Fibroblast of villous mesenchyme (primary cell): ENCODE measurements at places on chromosomes 2 and 18.
A peak's percentile ranks its signal among the peaks of the same experiment; 100 is the strongest.

GRCh38 chr18:36464126-36464651 lies 166.7 kb downstream of the FHOD3 start:
- DNase-seq: no peak

- peak; percentile 12 for DNase-seq
Measured at GRCh38 chr2:224359569-224359968, 42.3 kb downstream of the FAM124B start.

GRCh38 chr2:203623661-203624060 lies 82.8 kb upstream of the CD28 start:
- peak; percentile 58 for DNase-seq

DNA sequence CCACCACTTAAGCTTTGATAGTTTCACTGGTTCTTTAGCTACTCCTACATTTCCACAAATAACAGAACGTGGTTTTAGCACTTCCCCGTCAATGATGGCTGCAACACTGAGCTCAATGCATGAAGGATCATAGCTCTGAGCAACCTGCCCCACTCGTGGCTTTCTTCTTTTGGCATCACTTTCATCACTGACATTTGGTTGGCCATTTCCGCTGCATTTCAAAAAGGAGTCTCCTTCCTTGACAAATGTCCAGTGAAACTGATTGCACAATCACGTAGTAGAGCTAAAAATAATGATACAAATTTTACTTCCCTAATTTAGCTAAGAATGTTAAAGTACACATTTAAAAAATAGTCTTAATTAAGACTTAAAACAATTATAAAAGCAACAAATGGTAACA lies 205.2 kb upstream of the HDAC4 start:
- DNase-seq: no peak

DNA sequence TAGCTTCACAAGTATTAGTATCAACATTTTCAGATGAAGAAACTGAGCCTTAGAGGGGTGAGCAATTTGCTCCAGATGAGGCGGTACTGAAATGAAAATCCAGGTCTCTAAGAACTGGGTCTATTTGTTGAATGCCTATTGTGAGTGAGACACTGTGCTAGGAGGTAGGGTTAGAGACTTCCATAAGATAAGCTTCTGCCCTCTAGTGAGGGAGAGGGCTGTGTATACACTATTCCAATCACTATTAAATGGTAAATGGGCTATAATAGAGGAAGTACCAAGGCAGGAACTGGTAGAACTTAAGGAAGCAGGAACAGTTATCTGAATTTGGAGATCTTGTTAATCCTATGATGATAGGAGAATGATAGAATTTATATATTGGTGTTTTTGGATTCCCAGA lies 23.6 kb upstream of the GLS start:
- no peak for DNase-seq

GRCh38 chr18:3584266-3584861 lies 134.4 kb downstream of the TGIF1 start:
- DNase-seq: no peak

DNA sequence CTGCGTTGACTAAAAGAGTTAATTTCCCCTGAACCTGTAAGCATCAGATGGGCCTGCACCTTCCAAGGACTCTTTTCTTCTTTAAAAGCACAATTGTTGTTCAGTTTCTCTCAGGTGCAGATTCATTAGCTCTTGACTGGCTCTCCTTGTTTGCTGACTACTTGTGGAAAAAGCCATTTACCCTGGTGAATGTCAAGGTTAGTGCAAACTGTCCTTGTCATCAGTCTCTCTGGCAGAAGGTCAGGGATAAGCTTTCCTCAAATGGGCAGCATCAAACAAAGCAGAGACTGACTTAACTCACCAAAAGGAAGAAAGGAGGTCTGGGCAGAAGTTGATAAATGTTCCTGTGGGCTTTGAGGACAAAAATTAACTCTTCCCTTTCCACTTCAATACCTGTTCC lies 922.7 kb downstream of the BCL11A start:
- DNase-seq: no peak

DNA sequence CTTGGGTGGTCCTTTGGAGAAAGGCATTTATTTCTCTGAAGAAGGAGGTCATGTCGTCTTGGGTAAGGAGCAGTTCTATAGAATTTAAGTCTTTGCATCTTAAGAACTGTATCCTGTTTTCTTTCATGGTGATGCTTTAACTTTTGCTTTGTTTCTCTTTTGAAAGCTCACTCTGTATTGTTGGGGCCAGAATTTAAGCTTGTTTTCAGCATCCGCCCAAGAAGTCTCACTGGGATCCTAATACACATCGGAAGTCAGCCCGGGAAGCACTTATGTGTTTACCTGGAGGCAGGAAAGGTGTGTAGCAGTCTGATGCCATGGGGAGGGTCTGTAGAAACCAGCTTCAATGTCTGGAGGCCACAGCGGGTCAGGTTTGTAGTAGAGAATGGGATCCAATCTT lies 64.7 kb upstream of the TTC39C start:
- no peak for DNase-seq

GRCh38 chr2:1731447-1731962 lies 12.8 kb downstream of the PXDN start:
- peak; percentile 82 for DNase-seq
